ENCODE measurements at places on chromosomes 4 and X. TPM values are rescaled to one million over a fixed set of nuclear protein-coding genes. Genes with fewer than 3 reads are reported as not detected.

DNA sequence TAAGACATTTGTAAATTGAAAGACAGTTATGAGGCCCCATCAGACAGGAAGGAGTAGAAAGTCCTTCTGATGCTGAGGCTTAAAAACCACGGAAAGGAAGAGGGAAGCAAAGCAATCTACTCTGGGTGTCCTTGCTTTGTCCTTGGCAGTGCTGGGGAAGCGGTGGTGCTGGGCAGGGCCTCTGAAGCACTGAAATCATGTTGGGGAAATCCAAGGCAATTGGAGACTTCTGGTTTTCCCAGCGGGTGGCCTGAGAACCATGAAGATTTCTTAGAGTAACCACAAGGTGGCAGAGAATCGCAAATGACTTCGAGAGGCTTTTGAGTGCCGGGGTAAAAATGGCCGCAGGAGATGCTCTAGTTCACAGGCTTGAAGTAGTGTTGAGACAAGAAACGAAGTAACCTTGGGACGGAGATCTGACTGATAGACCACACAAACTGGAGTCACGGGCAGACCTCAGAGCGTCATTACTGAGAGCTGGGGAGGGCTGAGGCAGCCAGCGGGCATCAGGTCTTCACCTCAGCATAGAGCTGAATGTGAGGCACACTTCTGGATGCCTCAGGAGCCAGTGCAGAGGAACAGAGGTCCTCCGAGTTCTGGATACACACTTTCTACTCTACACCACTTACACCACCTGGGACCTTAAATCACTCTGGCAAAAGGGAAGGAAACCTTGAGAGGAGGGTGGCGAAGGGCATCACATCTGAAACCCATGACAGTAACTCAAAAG lies 130.7 kb upstream of the GPRIN3 start:
- H3K4me1 ChIP-seq = no peaks in the 10 kb centered on the region
- peak; percentile 10 for DNase-seq
- no peaks in the 10 kb centered on the region for H3K36me3 ChIP-seq
- H3K4me3 ChIP-seq = no peak overlapping the region
- no peaks in the 10 kb centered on the region for H3K27me3 ChIP-seq
- no peak overlapping the region for H3K27ac ChIP-seq

DNA sequence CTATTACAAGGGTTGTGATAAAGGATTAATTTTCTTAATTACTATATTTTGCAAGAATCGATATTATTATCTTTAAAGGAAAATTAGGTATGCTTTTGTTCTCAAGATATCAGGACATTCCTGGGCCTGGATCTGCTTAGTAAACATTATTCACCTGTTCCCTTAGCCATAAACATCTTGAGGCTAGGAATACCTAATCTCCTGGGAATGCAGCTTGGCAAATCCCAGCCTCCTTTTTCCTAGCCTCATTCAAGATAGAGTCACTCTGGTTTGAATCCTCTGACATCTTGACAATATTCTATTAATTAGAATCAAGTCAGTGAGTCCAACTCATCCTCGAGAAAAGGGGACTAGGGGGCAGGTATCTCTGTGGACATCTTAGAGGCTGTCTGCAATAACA lies 327.1 kb downstream of the STIM2 start:
- H3K27me3 ChIP-seq = no peaks in the 10 kb centered on the region
- no peaks in the 10 kb centered on the region for H3K36me3 ChIP-seq
- H3K27ac ChIP-seq = no peak overlapping the region
- no peaks in the 10 kb centered on the region for H3K4me1 ChIP-seq
- DNase-seq = no peak

DNA sequence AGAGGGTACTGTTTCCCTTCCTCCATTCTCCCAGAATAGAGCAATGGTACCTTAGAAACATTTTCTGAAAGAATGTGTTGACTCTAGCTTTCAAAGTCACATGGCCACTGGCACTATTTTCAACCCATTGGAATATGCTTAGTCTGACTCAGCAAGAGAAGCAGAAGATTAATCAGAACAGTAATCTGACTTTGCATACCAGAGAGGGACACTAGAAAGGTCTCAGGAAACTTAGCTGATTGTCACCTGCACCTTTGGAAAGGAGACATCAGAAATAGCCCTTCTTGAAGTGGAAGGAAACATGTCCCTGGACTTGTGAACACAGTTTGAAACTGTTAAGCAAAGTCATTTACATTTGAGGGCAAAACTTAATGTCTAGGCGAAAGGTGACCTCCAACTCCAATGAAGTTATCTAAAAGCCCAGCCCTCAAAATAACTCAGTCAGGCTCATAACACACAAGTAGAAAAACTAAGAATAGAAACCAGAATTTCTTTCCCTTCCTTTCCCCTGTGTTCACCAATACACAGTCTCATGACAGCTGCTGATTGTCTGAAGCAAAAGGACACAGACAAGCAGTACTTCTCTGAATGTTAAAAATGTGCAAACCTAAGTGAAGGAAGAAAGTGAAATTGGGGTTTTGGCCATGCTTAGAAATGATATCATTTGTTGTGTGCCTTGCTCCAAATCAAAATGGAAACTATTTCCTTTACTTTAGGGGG lies 270.8 kb downstream of the GRIA3 start:
- no peaks in the 10 kb centered on the region for H3K27me3 ChIP-seq
- no peak for DNase-seq
- no peaks in the 10 kb centered on the region for H3K4me1 ChIP-seq
- H3K36me3 ChIP-seq = no peaks in the 10 kb centered on the region

DNA sequence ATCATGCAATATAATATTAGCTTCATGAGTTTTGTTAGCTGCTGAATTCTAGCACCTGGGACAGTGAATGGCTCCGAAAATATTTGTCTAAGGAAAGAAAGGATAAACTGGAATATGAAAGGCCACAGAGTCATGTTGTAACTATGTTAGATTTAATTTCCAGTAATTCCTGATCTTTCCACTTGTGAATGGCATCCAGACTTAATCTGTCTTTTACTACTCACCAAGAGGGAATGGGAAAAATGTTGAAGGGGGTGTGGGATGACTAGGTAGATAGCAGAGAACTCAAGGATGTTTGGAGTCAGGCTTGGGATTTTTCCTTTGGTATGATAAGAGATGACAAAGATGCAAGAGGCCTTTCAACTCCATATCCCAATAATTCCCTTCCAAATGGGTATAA lies 9.4 kb downstream of the ADH6 start:
- no peaks in the 10 kb centered on the region for H3K36me3 ChIP-seq
- no peaks in the 10 kb centered on the region for H3K4me1 ChIP-seq
- no peak overlapping the region for H3K4me3 ChIP-seq
- no peak for DNase-seq

XKRX gene
- total RNA-seq = 1.2 TPM

CYSLTR1 gene
- total RNA-seq = not detected

DNAAF6 gene
- total RNA-seq = not detected

GRCh38 chr4:96675896-96676295 lies 836.0 kb downstream of the PDHA2 start:
- no peaks in the 10 kb centered on the region for H3K4me1 ChIP-seq
- no peak overlapping the region for H3K4me3 ChIP-seq
- H3K36me3 ChIP-seq = no peaks in the 10 kb centered on the region
